Heart left ventricle (tissue), 16 donors: ENCODE measurements at places on chromosomes 4 and X. TPM values are rescaled to one million over a fixed set of nuclear protein-coding genes. Genes with fewer than 3 reads are reported as not detected.
A peak's percentile ranks its signal among the peaks of the same experiment; 100 is the strongest.

GRCh38 chrX:114181195-114181594, 402.7 kb upstream of the HTR2C start:
- H3K27me3 ChIP-seq, result no peaks in the 10 kb centered on the region
- H3K4me3 ChIP-seq, result no peak overlapping the region
- no peak for DNase-seq

CORIN gene
- total RNA-seq, result 40.1 TPM

DNA sequence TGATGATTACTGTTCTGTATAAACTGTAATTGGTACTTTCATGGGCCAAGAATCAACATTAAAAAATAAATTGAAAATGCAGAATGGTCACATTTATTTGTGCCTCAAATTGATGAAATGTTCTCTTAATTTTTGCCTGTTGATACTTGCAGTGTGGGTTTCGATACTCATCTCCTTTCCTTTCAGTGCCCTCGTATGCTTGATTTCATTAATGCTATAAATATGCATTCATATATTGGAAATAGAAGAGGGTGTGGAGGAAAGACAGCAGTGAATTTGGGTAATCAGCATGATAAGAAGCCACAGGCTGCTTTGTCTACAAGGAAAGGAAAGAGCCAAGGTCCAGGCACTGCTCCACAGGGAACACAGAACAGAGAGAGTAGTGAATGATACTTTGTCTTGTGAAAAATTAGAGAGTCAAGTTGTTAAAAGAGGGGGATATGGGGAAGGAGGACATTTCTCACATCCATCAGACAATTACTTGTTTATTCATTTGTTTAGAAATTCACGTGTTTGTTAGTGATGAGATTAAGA, 1.0 kb upstream of the DDX60 start:
- no peaks in the 10 kb centered on the region for H3K4me1 ChIP-seq
- H3K27me3 ChIP-seq, result no peaks in the 10 kb centered on the region
- peak overlapping the region; percentile 91 for H3K4me3 ChIP-seq
- H3K27ac ChIP-seq, result peak overlapping the region; percentile 93

RPA4 gene
- total RNA-seq, result 0.25 TPM

- no peaks in the 10 kb centered on the region for H3K36me3 ChIP-seq
- H3K4me1 ChIP-seq, result no peaks in the 10 kb centered on the region
- no peak for DNase-seq
Observed at GRCh38 chr4:90994851-90995574, 867.8 kb downstream of the CCSER1 start.

DNA sequence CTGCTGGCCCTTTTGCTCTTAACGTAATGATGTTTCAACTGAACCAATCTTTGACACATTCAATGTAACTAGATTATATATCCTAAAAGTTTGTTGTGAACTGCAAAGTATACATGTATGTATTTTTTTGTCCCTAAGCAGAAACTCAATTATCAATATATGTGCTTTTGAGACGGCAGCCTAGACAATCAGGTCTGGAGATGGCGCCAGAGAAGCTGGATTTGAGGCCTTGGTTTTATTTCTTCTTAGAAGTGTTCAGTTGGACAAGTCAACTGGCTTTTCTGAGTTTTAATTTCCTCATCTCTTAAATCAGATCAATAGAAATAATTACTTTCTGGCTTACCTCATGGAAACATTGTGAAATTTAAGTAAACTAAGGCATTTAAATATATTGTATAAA, 62.5 kb downstream of the DCAF8L1 start:
- no peaks in the 10 kb centered on the region for H3K36me3 ChIP-seq
- no peak overlapping the region for H3K27ac ChIP-seq
- H3K27me3 ChIP-seq, result no peaks in the 10 kb centered on the region
- no peaks in the 10 kb centered on the region for H3K4me1 ChIP-seq

DNA sequence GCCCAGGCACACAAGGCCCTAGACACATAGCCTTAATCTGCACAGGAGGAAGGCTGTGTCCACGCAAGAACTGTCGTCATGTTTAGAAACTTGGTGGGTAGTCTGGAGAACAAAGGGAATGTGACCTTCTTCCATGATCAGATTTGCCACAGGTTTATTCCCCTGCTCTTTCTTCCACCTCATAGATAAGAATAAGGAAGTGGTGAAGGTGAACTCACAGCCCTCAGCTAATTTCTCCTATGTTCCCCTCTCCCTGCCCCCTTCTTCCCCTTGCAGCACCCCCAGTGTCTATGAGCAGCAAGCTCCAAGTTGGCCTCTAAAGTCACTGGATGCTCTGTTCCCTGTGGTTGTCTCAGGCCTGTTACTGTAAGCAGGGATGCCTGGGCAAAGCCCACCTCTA, 39.8 kb upstream of the LAS1L start:
- no peak overlapping the region for H3K27ac ChIP-seq
- no peaks in the 10 kb centered on the region for H3K36me3 ChIP-seq

DNA sequence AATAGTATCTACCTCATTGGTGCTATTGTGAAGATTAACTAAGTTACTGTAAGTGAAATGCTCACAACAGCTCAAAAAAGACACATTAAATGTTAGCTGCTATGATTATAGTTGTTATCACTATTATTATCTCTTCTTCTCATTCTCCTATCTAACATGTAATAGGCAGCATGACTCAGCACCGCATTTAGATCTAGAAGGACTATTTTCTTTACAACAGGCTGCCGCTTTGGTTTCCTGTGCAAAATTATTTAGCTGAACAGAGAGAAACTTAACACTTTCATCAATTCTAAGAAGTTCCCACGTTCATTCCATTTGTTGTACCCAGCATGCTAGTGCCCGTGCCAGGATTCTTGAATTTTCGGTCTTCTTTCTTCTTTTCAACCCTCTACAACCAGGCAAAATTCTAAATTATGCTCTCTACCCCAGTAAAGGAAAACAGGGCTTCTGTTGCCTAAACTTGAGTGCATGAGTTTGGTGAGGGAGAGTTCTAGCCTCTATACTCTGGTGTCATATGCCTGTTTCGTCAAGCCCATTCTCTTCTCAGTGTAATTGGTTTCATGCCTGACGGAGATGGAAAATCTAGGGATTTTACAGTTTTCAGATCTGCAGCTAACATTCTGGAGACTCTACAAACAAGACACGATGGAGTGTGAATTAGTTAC, 378.9 kb downstream of the PPP1R2C start:
- no peak overlapping the region for H3K27ac ChIP-seq
- H3K4me3 ChIP-seq, result no peak overlapping the region
- H3K36me3 ChIP-seq, result no peaks in the 10 kb centered on the region
- H3K27me3 ChIP-seq, result no peaks in the 10 kb centered on the region
- no peak for DNase-seq
- H3K4me1 ChIP-seq, result no peaks in the 10 kb centered on the region

- no peak for DNase-seq
- H3K4me1 ChIP-seq, result peaks cover 2% of the 10 kb centered on the region
- H3K27ac ChIP-seq, result no peak overlapping the region
- H3K36me3 ChIP-seq, result no peaks in the 10 kb centered on the region
Observed at GRCh38 chrX:106898462-106898861, 4.7 kb downstream of the RIPPLY1 start.
